A549 treated with GW870086 at 1 μM for 4 hours (cell line): ENCODE measurements at places on chromosomes 6 and 20. TPM values are rescaled to one million over a fixed set of nuclear protein-coding genes. Genes with fewer than 3 reads are reported as not detected.

The PRICKLE4 gene
- total RNA-seq: 0.68 to 0.95 TPM (median 0.81 TPM) in 5 replicates

The ZNF322 gene
- 4.6 to 7.0 TPM (median 6.2 TPM) in 5 replicates for total RNA-seq

The ZKSCAN4 gene
- total RNA-seq: 2.3 to 3.0 TPM (median 2.6 TPM) in 5 replicates

The PRL gene
- total RNA-seq: not detected in 5 replicates

The C6orf58 gene
- total RNA-seq: 0.24 to 0.25 TPM in 2 of 5 replicates, not detected in the others

The ZBP1 gene
- total RNA-seq: 0.13 TPM in 1 of 5 replicates, not detected in the others

The LST1 gene
- total RNA-seq: 0.30 to 0.66 TPM in 2 of 5 replicates, not detected in the others

The SLC17A1 gene
- total RNA-seq: 0.12 TPM in 1 of 5 replicates, not detected in the others

The BEND6 gene
- 0.61 to 1.3 TPM (median 0.99 TPM) in 5 replicates for total RNA-seq

The ULBP2 gene
- total RNA-seq: 2.1 to 4.2 TPM (median 3.6 TPM) in 5 replicates

The MLIP gene
- 0.13 TPM in 1 of 5 replicates, not detected in the others for total RNA-seq

The PPIL6 gene
- 1.9 to 3.9 TPM (median 2.6 TPM) in 5 replicates for total RNA-seq

The CST5 gene
- total RNA-seq: not detected in 5 replicates

The PRDM1 gene
- total RNA-seq: 4.2 to 6.4 TPM (median 5.5 TPM) in 5 replicates

The SLC17A9 gene
- total RNA-seq: 0.09 to 0.19 TPM in 2 of 5 replicates, not detected in the others

The EHMT2 gene
- 23.1 to 27.6 TPM (median 27.1 TPM) in 5 replicates for total RNA-seq

The HRH3 gene
- not detected in 5 replicates for total RNA-seq

The HMGCLL1 gene
- total RNA-seq: 0.10 to 0.23 TPM (median 0.14 TPM) in 5 replicates

The PCK1 gene
- 0.02 to 0.30 TPM (median 0.07 TPM) in 4 of 5 replicates, not detected in the other for total RNA-seq

The ABHD16B gene
- total RNA-seq: not detected in 5 replicates

The MEI4 gene
- not detected in 5 replicates for total RNA-seq

The NEDD9 gene
- total RNA-seq: 36.6 to 54.5 TPM (median 47.4 TPM) in 5 replicates

The ULBP1 gene
- total RNA-seq: 0.53 to 0.99 TPM (median 0.79 TPM) in 5 replicates

The TLDC2 gene
- total RNA-seq: not detected in 5 replicates

The TUBB2B gene
- 13.7 to 15.1 TPM (median 14.5 TPM) in 5 replicates for total RNA-seq

The SNAP25 gene
- total RNA-seq: 11.4 to 20.3 TPM (median 16.6 TPM) in 5 replicates

The NOX3 gene
- not detected in 5 replicates for total RNA-seq

The HDAC2 gene
- total RNA-seq: 74.2 to 91.9 TPM (median 82.2 TPM) in 5 replicates

The PTCRA gene
- not detected in 5 replicates for total RNA-seq
